ENCODE measurements at places on chromosomes 6 and 20.

GRCh38 chr6:85419046-85419759 lies 30.7 kb upstream of the NT5E start:
- DNase-seq, result no peak

GRCh38 chr20:49987868-49988690 lies 5.3 kb downstream of the SNAI1 start:
- DNase-seq, result no peak

GRCh38 chr6:67496191-67496590 lies 1138.9 kb upstream of the ADGRB3 start:
- no peak for DNase-seq

DNA sequence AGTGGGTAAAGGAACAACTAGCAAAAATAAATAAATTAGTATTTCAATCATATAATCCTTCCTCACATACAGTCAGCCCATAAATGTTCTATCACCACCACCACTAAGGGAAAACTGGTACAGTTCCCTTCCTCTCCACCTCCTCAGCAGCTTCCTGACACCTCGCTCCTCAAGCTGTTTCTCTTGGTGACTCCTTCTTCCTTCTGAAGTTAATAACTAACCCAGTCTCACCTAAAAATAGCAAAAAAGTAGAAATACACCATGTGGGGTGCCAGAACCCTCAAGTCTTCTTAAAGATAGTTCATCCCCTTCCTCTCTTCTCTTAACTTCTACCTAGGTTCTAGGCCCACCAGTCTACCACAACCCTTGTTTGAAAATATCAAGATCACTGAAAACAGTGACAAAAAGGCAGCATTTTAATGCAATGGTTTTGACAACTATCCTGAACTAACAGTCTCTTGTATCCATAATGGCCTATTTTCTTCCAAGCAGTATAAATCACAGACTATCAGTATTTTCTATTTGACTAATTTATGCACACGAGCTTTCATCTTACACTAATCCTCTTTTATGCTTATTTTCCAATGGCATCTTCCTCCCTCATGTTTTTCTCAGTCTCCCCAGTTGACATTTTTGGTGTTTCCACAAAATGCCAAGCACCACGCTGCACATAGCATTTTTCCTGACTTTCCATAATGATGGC lies 85.5 kb downstream of the KHDC1L start:
- DNase-seq, result no peak

- DNase-seq, result no peak
Observed at GRCh38 chr6:162237331-162237730, 490.2 kb downstream of the PRKN start.

DNA sequence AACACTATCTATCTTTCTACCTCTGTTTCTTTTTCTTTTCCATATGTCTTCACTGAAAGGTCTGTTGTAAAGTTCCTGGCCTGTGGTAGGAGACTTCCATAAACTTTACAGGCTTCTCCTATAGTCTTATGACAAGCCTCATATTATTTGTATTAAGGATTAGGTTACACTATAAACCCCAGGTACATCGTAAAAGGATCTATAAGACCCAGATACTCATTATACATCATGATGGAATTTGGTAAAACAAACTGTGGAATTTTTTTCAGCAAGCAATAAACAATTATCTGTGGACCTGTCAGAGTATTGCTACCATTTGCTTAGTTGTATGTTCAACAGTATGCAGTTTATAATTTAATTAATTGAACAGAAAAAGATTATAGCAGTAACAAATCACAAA lies 55.5 kb downstream of the RFX6 start:
- no peak for DNase-seq

GRCh38 chr6:41677124-41677921 lies 39.1 kb downstream of the MDFI start:
- no peak for DNase-seq

GRCh38 chr6:30493643-30494250 lies 4.4 kb downstream of the HLA-E start:
- no peak for DNase-seq
